Smooth muscle cell of the coronary artery (primary cell): ENCODE measurements at places on chromosomes 16 and 17. TPM values are rescaled to one million over a fixed set of nuclear protein-coding genes. Genes with fewer than 3 reads are reported as not detected.

Gene TADA2A
- total RNA-seq, result 11.4 and 14.7 TPM in 2 replicates

Gene HYDIN
- 0.08 and 0.12 TPM in 2 replicates for total RNA-seq

Gene TNFRSF13B
- not detected in 2 replicates for total RNA-seq

Gene CDK5R1
- total RNA-seq, result 0.35 and 0.75 TPM in 2 replicates

Gene CLEC3A
- not detected in 2 replicates for total RNA-seq

Gene SF3B3
- 53.9 and 64.0 TPM in 2 replicates for total RNA-seq

Gene TRPV3
- 0.23 and 1.8 TPM in 2 replicates for total RNA-seq

Gene ASIC2
- not detected in 2 replicates for total RNA-seq

Gene CDR2L
- 5.4 and 14.8 TPM in 2 replicates for total RNA-seq

Gene SCGB1C2
- total RNA-seq, result not detected in 2 replicates

Gene CSH1
- not detected in 2 replicates for total RNA-seq

Gene AGRP
- 0.08 TPM in 1 of 2 replicates, not detected in the other for total RNA-seq

Gene FOXF1
- total RNA-seq, result not detected in 2 replicates

Gene FBXW10
- total RNA-seq, result under 0.01 TPM in 1 of 2 replicates, not detected in the other

Gene KRT16
- total RNA-seq, result 0.15 and 0.35 TPM in 2 replicates

Gene KRTAP1-1
- total RNA-seq, result not detected in 2 replicates

Gene BCL6B
- total RNA-seq, result 0.30 and 0.47 TPM in 2 replicates

Gene UNC45B
- total RNA-seq, result not detected in 2 replicates

Gene SUPT6H
- total RNA-seq, result 41.9 and 53.5 TPM in 2 replicates
